Activated CD4-positive, CD25-positive, alpha-beta regulatory T cell (primary cell): ENCODE measurements at places on chromosomes 11 and 22.

DNA sequence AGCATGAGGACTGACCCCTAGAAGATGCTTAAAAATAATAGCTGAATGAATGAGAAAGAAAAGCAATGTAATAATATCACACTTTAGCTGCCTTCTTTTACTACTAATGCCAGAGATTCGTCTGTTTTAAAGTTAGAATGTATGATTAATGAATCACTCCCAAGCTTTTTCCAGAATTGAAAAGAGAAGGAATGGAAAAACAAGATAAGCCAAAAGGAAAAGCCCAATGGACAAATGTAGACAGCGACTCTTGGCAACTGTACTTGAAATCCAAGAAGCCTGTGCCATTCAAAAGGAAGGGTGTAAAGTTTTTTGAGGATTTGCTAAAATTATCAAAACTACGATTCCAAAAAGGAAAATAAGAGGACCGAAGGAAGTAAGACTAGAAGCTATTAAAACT lies 40.8 kb upstream of the PAMR1 start:
- DNase-seq = no peak

DNA sequence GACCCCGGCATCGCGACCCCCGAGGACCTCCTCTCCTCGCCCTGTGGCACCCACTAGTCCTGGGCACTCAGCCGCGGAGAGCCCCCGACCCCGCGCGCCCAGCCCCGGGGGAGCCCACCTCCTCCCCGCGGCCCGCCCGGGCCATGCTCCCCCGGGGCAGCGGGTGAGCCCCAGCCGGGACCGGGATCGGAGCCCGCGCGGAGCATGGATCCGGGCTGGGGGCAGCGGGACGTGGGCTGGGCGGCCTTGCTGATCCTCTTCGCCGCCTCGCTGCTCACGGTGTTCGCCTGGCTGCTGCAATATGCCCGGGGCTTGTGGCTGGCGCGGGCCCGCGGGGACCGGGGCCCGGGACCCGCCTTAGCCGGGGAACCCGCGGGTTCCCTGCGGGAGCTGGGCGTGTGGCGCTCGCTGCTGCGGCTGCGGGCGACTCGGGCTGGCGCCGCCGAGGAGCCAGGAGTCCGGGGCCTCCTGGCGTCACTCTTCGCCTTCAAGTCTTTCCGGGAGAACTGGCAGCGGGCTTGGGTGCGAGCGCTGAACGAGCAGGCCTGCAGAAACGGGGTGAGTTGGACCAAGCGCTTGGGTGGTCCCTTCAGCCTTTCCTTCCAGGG lies 498 bp downstream of the C2CD2L start:
- no peak for DNase-seq

- no peak for DNase-seq
Measured at GRCh38 chr11:67448220-67448609, 4.3 kb downstream of the GPR152 start.

GRCh38 chr11:100585728-100586127 lies 101.4 kb upstream of the ARHGAP42 start:
- no peak for DNase-seq

DNA sequence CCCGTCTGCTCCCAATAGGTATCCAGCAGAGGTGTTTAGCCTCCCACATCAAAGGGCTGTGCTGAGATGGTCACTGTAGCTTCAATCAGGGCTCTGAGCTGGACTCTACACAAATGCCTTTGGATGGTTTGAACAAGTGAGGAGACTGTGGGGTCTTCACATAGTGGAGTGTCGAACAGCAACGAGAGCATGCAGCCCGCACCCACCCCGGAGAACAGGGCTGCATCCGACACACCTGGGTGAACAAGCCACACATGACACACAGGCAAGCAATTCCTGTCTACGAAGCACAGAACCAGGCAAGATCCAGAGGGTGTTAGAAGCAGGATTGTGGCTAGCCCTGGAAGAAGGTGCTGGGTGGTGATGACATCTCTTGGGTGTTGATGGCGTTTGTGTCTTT lies 58.0 kb upstream of the FGF3 start:
- no peak for DNase-seq

GRCh38 chr11:117826190-117826570 lies 1.6 kb upstream of the FXYD2 start:
- DNase-seq = no peak

GRCh38 chr11:35954205-35954604 lies 10.3 kb downstream of the LDLRAD3 start:
- DNase-seq = no peak

GRCh38 chr22:39298241-39298987 lies 21.0 kb downstream of the RPL3 start:
- DNase-seq = no peak

- DNase-seq = no peak
Measured at GRCh38 chr11:112249871-112250610, 10.6 kb downstream of the PLET1 start.

GRCh38 chr22:29528144-29528543 lies 25.4 kb downstream of the THOC5 start:
- DNase-seq = no peak
